ENCODE measurements at places on chromosomes 1 and 21.

- DNase-seq, result no peak
Observed at GRCh38 chr21:17921579-17922530, 102.7 kb upstream of the C21orf91 start.

DNA sequence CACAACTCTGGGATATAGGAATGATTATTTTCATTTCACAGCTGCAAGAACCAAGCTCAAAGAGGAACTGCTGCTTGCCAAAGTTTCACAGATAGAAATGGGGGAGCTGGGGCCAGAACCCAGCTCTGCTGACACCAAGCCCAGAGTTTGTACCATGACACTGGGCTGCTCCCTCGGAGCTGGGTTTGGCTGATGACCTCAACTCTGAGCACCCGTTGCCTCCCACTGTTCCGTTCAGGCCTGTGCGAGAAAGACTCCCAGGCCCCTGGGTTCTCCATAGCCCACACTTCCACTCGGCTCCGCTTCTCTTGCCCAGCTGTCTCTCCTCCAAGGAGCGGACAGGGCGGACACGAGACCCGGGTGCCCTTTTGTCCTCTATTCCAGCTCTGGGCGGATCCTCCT is 55.2 kb downstream of the NGF start:
- no peak for DNase-seq

- DNase-seq, result no peak
Observed at GRCh38 chr1:226641671-226642231, 93.2 kb downstream of the STUM start.

DNA sequence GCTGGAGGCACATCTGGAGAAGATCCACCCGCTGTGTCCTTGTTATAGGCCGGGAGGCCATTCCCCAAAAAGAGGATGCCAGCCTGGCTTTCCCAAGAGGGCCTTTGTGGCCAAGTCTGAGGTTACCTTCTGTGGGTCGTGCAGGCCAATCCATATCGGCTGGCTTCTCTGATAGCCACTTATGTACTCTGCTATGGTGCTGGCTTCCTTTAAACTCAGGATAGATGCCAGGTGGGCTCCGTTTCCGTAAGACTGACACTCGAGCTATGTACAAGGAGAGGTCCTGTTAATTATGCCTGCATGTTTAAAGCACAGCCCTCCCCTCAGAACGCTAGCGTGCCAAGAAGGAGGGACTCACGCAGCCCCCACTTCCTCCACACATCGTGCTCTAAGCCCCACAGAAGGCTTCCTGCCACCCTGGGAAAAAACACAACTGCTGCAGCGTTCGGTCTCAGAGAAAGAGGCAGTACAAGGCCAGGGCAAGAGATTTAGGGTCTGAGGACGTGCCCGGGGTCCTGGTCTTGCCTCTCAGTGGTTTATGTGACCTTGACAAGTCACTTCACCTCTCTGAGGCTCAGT is 11.6 kb downstream of the REG4 start:
- no peak for DNase-seq

GRCh38 chr1:199545780-199546179 is 481.7 kb upstream of the NR5A2 start:
- DNase-seq, result no peak

GRCh38 chr1:36651176-36651910 is 168.6 kb upstream of the CSF3R start:
- no peak for DNase-seq

DNA sequence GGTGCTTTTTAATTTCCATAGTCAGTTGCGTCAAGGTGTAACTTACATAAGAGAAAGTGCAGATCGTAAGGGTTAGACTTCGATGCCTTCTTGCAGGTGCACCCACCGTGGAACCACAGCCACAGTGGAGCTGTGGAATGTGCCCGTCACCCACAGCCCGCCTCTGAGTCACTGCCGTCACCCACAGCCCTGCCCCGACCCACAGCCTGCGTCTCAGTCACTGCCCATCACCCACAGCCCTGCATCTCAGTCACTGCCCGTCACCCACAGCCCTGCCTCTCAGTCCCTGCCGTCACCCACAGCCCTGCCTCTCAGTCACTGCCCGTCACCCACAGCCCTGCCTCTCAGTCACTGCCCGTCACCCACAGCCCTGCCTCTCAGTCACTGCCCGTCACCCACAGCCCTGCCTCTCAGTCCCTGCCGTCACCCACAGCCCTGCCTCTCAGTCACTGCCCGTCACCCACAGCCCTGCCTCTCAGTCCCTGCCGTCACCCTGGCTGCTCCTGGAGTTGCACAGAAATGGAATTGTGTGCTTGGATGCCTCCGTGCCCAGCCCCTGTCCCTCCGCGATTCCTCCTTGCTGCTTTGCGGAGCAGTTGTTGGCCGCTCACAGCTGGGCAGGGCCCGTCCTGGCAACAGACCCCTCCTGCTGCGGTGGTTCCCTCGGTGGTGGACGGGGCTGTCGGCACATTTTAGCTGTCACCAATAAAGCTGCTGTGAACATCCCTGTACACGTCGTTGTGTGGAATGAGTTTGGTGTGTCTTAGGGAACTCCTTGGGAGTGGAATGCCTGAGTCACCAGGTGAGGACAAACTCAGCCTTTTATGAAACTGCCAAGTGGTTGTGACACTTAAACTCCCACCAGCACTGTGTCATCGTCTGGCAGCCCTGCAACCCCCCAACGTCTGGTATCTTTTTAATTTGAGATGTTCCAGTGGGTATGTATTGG is 44.9 kb upstream of the COL6A2 start:
- DNase-seq, result no peak

DNA sequence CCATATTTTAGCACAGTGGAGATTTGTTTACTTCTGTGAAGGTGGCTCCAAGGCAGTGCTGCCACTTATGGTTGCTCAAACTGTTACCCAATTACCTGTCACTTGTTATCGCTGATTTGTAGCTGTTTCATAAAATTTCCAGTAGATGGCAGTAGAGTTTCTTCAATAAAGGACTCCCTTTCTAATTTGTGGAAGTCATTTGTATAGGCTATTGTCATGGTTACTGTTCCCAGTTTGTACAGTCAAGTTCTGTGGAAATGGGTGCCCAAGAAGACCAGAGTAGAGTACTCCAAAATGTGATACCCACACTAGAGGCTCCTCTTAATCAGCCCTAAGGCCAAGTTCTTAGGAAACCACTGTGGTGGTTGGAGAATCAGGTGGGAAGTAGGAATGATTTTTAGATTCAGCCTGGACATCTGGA is 186.1 kb downstream of the CLEC20A start:
- peak; percentile 68 for DNase-seq

DNA sequence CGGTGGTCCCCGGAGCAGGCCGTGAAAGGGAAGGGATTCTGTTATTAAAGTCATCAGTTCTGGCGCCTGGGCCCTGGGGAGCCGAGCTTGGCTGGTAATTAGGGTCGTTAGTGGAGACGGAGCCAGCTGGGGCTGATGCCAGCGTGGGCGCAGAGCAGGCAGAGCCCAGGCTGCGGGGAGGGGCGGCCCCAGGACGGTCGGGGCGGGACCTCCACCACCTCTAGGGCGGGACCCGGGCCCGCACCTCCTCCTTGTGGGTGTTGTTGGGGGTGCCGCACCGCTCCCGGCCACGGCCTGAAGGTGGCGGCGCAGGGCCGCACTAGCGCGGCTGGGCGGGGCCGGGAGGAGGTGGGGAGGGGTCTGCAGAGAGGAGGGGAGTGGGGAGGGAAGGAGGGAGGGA is 470.6 kb downstream of the PTPRU start:
- peak; percentile 88 for DNase-seq

DNA sequence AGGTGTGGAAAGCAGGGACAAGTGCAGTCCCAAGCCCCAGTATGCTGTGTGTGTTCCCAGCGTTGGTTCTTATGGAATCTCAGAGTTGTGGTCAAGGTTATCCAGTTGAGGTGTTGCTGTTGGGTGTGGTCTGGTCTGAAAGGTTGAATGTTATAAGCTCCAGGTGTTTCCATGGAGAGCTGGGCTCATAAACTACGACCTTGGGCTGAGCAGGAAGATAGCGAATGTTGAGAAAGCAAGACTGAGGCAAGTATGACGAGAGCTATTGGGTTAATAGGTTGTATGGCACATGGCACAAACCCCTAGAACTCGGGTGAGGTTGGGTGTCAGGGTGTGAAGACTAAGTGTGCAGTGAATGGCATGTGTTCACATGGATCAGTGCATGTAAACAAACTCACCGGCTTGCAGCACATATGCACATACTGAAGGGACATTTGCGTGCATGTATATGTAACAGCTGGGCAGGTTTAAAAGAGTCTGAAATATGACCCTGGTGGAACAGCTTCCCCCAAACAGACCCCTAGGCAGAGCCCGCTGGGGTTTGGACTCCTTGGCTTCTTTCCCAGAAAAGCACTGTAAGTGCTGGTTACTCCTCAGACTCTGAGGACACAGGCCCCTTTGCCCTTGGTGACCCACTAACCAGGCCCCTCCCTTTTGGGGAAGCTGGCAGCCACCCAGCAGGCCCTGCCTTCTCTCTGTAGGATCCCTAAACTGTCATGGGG is 117.5 kb downstream of the NAV1 start:
- peak; percentile 69 for DNase-seq

DNA sequence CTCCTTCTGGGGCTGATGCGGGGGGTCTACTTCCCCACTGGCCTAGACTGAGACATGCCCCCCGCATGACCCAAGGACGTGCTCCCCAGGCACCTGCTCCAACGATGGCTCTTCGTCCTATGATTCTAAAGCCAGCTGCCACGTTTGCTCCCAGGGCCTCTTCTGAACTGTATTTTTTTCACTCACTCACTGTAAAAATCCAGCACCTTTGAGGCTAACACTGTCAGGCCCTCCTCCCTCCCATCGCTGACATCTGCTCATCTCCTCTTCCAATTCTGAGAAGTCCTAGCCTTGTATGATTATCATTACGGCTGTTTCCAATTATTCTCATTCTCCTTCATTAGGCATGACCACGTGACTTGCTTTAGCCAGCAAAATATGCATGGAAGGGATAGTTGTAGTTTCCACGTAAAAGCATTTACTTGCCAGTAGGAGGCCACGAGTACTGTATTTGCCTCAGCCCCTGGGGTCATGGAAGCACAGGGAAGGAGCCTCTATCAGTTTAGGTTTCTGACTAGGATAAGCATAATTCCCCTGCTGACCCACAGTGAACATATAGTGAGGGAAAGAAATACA is 19.1 kb upstream of the EDN2 start:
- DNase-seq, result no peak
